ENCODE measurements at places on chromosomes 1 and 21.
A peak's percentile ranks its signal among the peaks of the same experiment; 100 is the strongest.

- no peak for DNase-seq
Measured at GRCh38 chr1:208513799-208514198, 269.6 kb upstream of the PLXNA2 start.

- DNase-seq, result no peak
Measured at GRCh38 chr1:231193710-231194340, 32.0 kb downstream of the TRIM67 start.

DNA sequence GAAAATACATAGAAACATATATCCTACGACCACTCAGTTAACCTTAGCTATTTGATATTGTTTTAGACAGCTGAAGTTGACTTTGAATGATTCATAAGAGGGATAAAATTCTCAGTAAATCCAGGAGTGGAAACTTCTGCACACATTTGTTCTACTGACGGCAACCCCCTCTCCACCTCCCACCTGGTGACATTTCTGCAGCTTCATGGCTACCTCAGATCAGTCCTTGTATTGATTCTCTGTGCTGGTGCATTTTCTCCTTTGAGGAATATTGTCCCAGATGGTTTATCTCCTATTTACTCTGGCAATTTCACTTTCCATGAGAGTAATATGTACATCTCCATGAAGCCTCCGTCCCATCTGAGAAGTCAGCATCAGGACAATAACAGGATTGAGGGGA is 57.7 kb upstream of the COA6 start:
- no peak for DNase-seq

- DNase-seq, result peak; percentile 54
Measured at GRCh38 chr1:155309423-155310021, 856 bp downstream of the FDPS start.

Data from pancreas (tissue), 10 donors.